ENCODE measurements at places on chromosomes 4 and X. TPM values are rescaled to one million over a fixed set of nuclear protein-coding genes. Genes with fewer than 3 reads are reported as not detected.

Gene LIMCH1
- total RNA-seq: 9.8 TPM

Gene KLF8
- 1.2 TPM for total RNA-seq

Gene EGF
- total RNA-seq: 0.87 TPM

DNA sequence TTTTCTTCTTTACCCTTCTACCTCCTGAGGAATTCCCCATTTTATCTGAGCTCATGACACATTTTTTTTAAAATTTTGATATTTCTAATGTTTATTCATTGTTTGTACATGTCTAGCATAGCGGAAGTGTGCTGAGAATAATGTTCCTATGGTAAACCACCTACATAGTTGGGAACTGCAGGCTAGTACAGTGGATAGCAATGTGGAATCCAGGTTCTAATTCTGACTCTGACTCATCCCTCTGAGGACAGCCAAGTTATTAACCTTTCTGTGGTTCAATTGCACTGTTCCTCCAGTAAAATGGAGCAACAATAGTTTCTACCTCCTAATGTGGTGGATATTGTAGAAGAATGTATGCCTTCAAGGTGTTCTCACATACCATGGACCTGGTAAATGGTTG is 20.6 kb upstream of the APELA start:
- no peak for DNase-seq

DNA sequence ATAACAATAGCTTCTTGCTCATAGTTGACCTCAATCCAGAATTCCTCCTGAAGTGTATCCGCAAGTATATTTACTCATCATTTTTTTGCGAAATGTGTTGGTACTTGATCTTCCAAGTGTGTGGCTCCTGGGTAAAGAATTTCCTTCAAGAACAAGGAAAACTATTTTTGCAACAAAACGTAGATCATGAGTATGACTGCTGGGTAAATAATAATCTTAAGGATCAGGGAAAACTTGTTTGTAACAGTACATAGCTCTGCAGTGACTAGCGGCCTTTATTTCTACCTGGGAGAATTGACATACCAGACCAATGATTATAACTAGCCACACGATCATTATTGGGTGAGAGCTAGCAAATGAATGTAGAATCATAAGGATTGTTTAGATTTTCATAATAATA is 1311.7 kb downstream of the ARAP2 start:
- no peak for DNase-seq

DNA sequence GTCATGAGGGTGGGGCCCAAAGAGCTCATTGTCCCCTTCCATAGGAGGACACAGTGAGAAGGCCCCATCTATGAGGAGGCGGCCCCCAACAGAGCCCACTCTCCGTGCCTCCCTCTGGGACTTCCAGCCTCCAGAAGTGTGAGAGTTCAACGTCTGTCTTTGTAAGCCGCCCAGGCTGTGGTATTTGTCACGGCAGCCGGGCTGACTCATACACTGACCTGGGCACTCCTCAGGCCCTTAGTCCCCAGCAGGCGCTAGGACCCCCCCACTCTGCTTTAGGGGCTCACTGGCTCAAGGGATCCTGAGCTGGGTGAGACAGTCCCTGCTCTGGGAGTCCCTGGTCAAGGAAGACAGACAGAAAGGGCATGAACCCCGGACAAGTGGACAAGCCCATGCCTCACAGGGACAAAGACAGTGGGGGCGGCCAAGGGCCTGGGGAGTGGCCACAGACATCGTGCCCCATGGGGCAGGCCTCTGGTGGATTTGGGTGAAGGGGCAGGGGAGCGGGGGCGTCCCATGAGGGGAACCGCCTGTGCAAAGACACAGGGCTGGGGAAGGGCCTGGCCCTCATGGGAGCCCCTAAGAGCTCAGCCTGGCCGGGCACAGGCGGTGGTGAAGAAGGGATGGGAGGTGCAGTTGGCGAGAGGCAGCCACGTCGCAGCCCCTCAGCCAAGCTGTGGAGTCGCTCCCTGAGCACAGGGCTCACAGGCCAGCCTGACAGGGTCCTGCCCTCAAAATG is 21.5 kb downstream of the ABLIM2 start:
- DNase-seq: no peak

DNA sequence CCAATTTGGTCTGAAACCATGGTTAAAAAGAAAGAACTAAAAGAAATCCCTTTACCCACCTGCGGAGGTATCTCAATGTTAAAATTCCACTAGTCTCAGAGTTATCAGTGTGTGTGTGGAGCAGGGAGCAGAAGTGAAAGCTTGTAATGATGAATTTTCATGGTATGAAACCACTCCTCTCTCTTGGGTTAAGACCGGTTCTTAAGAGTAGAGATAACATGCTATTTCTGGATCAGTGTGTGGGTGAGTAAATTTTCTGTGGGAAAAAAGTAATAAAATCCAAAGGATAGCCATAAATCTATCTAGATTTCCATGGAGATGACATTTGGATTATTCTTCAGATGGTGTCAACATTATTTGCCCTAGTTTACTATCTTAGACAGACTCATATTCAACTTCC is 3.2 kb downstream of the FGF13 start:
- no peak for DNase-seq
